ENCODE measurements at places on chromosomes 5 and 9. TPM values are rescaled to one million over a fixed set of nuclear protein-coding genes. Genes with fewer than 3 reads are reported as not detected.

ELOVL7 gene
- 24.3 TPM for total RNA-seq

INSYN2B gene
- 0.13 TPM for total RNA-seq

ADGRV1 gene
- 1.0 TPM for total RNA-seq

DNA sequence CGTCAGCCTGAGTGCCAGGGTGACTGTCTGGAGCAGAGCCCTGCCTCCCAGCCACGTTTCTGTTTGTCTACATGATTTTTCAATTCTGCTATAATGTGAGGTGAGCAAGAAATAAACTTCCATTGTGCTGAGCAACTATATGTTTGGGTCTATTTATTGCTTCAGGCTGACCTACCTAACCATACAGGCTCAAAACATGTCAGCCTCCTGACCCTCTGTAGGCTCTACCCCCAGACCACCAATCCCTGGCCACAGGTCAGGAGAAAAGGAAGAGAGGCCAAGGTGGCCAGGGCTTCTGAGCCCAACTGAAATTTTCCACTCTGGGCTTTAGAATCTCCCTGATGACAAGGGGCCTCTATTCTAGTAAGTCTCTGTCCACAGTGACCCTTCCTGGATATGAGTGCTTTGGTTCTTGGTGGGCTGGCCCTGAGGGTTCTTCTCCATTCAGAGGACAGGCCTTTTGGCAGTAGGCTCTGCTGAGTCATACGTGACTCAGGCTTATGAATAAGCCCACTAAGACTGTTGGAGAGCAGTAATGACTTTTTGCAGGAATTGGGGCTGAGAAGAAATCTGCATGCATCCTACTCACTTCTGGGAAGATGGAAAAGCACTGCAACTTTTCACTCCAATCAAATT, 117.2 kb upstream of the TBCA start:
- no peaks in the 10 kb centered on the region for H3K27me3 ChIP-seq
- H3K4me3 ChIP-seq: no peak overlapping the region

All from PC-9 (cell line).